ENCODE measurements at places on chromosomes 5 and 9.

DNA sequence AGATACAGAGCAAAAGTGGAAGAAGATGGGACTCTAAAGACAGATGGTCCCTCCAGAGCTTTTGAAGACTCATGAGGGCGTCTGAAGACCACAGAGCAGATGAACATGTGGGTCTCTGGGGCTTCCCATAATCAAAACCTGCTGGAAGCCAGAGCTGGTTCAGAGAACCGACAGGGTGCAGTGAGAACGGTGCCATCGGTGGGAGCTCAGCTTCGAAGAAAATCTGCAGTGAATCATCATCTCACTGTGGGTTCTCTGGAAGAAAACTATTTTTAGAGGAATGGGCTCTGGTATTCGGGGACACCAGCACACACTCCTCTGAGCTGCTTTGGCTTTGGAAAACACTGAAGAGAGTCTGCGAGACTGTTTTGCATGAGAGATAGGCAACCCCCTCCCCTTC, 222.4 kb upstream of the PANK3 start:
- DNase-seq, result no peak

DNA sequence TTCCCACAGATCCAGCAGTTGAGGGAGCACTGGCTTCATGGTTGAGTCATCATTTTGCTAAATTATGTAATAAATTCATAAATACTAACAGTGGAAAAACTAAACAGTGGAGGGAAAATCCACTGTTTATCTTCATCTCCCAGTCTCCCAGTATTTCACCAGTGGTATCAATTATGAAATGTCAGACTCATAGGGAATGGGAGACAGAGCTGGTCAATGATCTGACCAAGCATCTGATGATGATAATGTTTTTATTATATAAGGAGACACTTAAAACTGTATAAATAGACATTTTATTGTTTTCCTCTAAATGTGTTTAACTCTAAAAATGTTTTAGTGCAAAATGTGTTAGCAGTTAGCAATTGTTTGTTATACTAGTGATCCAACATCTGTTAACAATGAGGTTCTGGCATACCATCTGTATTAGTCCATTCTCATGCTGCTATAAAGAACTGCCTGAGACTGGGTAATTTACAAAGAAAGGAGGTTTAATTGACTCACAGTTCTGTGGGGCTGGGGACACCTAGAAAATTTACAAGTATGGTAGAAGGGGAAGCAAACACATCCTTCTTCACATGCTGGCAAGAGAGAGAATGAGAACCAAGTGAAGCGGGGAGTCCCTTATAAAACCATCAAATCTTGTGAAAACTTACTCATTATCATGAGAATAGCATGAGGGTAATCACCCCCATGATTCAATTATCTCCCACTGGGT, 11.8 kb upstream of the REEP5 start:
- no peak for DNase-seq

DNA sequence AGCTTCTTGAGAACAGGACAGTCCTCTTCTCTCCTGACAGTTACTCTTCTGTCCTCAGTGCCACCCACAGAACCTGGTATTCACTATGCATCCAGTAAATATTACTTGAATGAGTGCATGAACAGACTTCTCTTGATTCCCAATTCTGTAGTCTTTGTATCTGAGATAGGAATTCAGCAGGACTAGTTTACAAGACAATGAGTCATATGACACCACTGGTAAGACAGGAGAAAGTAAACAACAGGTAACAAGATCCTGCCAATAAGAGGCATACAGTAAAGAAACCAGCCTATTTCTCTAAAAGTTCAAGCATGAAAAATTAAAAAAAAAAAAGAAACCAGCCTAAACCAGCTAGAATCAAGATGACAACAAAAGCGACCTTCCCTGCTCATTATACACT, 6.2 kb downstream of the ZNF883 start:
- DNase-seq, result no peak

- no peak for DNase-seq
Observed at GRCh38 chr5:14744296-14745187, 80.0 kb downstream of the OTULIN start.

- DNase-seq, result no peak
Observed at GRCh38 chr5:179113945-179114641, 53.9 kb downstream of the ZNF354C start.

GRCh38 chr5:1523480-1523792, 324 bp downstream of the LPCAT1 start:
- DNase-seq, result no peak

DNA sequence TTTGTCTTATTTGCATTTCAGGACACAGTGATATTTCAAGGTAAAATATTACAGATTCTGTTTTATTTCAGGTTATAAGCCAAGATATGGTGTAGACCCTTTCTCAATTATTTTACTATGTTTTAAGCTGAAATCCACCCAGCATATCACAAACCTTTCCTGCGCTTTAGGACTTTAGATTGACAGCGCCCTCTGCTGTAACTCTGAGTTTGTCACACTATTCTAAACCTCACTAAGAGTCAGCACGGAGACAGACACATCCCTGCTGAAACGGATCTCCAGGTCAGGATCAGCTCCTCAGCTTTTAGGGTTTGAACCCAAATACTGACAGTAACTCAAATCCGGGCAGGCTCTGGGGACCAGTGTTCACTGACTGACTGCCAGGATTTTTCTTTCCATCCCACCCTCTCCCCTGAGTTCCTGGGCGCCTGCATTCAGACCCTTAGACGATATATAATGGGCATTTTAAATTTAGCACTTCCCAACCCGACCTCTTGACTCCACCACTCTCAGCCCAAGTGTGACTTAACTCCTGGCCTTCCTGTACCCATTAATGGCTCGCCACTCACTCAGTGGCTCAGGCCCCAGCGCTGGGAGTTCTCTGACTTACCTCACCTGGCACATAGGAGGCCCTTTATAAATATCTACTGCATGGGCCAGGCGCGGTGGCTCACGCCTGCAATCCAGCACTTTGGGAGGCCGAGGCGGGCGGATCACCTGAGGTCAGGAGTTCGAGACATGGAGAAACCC, 33.5 kb downstream of the TLX3 start:
- DNase-seq, result peak; percentile 53

GRCh38 chr9:126366366-126367011, 39.9 kb downstream of the MVB12B start:
- DNase-seq, result no peak

DNA sequence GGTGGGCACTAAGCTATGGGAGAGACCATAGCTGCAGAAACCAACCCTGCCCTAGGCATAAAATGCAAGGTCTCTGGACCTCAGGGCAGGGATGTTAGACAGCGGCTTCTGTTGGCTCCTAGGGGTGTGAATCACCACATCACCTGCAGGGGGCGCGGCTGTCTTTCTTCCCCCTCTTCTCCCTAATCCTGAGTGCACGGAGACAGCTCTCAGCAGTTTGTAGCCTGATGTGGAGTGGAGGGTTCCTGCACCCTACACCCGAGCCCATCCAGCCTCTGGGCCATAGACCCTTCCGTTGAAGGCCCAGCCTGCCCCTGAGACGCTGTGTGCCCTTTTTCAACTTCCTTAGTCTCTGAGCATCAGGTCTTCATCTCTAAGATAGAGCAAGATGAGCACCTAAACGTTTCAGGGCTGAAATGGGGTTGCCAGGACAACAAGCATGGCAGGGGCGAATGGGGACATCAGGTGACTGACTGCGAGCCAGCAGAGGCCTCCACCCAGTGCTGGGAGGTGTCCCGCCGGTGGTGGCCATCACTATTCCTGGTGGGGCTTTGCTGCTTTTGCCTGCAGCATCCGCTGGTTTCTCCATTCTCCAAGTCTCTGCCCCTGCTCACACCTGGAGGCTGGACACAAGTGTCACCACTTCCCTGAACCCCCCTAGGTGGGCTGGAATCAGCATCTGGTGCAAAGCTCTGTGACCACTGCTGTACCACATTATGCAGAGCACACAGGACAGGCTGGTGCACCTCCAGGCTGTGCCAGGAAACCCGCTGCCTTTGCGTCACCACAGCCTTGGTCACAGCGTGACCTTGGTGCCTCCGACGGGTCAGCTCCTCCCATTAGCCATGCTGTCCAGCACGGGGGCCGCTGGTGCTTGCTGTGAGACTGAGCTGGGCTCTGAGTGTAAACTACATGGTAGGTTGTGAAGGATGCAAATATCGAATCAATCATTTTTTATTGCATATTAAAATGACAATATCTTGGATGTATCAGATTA, 2.5 kb upstream of the SEC16A start:
- DNase-seq, result peak; percentile 42

DNA sequence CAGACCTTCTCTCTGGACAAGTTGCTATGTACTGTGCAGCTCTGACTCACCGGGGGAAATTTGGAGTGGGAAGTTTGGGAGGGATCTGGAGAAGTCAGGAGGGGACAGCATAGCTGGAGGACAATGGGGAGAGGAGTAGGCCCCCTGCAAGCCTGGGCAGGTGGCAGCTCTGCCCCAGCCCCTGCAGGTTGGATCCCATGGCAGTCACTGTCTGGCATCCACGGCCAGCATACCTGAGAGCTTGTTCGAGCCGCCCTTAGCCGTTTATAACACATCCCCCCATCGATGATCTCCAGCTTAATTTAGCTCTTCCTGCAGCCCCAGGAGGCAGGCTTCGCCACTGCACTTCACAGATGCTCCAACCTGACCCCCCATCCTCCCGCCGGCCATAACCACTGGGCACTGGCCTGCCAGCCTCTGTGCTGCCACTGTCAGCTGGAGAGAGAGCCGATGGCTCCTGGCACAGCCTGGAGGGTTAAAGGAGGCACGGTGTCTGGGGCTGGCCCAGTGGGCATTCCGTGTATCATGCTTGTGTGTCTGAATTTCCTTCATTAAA, 57.7 kb upstream of the RNU6ATAC start:
- DNase-seq, result no peak

DNA sequence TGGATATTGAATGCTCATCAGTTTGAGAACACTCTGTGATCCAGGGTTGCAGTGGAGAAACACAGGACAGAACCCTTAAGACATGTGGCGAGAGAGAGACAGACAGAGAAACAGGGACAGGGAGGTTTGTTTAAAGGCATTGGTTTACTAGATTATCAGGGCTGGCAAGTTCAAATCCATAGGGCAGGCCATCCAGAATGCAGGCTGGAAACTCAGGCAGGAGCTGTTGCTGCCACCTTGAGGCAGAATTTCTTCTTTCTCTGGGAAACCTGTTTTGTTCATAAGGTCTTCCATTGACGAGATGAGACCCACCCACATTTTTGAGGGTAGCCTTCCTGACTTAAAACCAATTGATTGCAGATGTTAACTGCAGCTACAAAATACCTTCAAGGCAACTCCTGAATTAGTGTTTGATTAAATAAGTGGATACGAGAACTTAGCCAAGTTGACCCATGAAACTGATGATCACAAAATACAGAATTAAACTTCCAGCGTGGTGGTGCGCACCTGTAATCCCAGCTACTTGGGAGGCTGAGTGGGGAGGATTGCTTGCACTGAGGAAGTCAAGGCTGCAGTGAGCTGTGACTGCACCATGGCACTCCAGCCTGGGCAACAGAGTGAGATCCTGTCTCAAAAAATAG, 55.9 kb downstream of the NSUN2 start:
- peak; percentile 35 for DNase-seq

DNA sequence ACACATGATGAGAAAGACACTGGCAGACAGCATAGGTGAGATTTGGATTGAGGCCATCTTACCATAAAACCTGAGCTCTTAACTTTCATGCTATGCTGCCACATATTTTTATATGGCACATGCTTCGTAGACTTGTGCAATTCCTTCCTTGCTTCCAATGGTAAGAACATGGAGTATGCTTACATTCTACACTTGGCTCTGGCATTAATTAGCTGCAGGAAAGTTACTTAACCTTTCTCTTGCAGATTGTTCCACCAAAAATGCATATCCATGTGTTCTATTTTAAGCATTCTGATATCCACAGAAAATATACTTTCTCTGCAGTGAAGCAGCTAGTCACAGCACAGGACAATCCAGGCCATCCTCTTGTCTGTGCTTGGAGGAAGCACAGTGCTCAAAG, 119.4 kb downstream of the MPDZ start:
- no peak for DNase-seq

DNA sequence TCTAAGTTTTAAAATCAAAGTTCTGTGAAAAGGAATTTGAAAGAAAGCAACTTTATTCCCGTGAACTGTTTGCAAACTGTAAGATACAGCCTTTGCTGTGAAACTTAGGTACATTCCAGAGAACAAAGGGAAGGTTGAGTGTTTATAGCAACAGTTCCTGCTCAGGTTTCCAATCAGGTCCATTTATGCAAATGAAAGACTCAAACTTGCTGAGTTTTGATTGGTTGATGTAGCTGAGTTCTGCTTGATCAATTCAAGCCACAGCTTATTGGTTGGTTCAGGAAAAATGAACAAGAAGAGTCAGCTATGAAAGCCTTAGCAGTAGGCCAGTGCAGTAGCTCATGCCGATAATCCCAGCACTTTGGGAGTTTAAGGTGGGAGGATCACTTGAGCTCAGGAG, 37.9 kb downstream of the SLC27A6 start:
- DNase-seq, result no peak

GRCh38 chr5:149824846-149825245, 94.7 kb downstream of the PPARGC1B start:
- DNase-seq, result no peak

DNA sequence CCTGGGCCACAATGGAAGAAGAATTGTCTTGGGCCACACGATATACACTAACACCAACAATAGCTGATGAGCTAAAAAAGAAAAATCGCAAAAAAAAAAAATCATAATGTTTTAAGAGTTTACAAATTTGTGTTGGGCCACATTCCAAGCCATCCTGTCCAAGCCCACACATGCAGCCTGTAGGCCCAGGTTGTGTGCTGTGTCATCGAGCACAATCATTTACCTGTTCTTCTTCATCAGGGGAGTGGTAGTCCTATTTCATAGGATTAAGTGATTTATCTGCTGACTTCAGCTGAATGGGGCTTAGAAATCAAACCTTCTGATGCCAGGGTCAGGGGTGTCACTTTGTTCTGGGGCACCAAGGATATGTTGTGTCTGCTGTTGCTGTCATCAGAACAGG, 44.6 kb upstream of the ELL2 start:
- no peak for DNase-seq

DNA sequence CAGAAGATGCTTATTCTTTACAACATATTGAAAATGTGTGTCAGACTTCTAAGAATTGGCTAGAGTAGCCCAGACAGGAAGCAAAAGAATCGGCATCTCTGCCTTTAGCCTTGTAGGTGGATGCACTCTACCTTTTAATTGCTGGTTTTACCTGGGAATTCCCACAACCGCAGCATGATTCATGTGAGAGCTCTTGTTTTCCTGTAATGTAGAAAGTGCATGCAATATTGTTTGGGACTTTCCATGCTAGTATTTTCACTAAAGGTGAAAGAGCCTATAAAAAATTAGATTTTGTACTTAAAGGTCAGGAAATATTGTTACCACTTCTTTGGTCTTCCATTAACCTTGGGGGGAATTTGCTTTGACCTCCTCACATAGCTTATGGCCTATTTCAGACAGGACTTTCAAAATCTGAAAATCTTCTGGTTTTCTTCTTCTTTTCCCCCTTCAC, 89.8 kb downstream of the NTRK2 start:
- no peak for DNase-seq

GRCh38 chr9:87725356-87725899, 491 bp upstream of the CTSL start:
- no peak for DNase-seq

Measured in NCI-H2227 treated with DMSO at 0.1 percent for 48 hours (cell line).